ENCODE measurements at places on chromosomes 4 and X. TPM values are rescaled to one million over a fixed set of nuclear protein-coding genes. Genes with fewer than 3 reads are reported as not detected.
A peak's percentile ranks its signal among the peaks of the same experiment; 100 is the strongest.

The MSL3 gene
- total RNA-seq, result 25.5 TPM

The FAT4 gene
- total RNA-seq, result 24.1 TPM

The INTS6L gene
- 8.2 TPM for total RNA-seq

The MAGEE2 gene
- total RNA-seq, result not detected

- peak; percentile 78 for DNase-seq
Observed at GRCh38 chr4:55157559-55158277, 32.3 kb upstream of the KDR start.

DNA sequence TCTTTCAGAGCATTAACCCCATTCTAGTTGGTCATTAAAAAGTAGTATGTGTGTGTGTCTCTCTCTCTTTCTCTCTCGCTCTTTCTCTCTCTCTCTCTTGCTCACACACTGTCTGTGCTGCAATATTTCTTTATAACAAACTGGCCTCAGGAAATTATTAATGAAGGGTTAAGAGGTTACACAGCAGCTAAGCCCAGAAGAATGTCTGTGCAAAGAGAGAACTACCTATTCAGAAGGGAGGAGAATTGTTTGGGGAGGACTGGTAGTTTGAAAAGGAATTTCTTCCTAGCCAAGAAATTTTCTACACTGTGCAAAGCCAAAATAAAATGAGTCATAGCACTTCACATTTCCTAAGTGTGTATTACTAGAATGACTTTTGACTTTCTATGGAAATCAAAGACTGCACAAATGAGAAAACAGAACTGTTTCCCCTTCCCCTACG lies 22.2 kb downstream of the PDGFC start:
- DNase-seq, result no peak

GRCh38 chrX:46712764-46713163 lies 46.2 kb downstream of the SLC9A7 start:
- no peak for DNase-seq

- peak; percentile 82 for DNase-seq
Observed at GRCh38 chr4:104494822-104495559, at the start of gene CXXC4. Gene CXXC4 (minus strand): TSS chr4:104494894. CDS start chr4:104491802, 3,092 bp downstream.

- DNase-seq, result no peak
Observed at GRCh38 chr4:44632089-44632488, 19.3 kb downstream of the YIPF7 start.
